ENCODE measurements at places on chromosomes 1 and 21.

DNA sequence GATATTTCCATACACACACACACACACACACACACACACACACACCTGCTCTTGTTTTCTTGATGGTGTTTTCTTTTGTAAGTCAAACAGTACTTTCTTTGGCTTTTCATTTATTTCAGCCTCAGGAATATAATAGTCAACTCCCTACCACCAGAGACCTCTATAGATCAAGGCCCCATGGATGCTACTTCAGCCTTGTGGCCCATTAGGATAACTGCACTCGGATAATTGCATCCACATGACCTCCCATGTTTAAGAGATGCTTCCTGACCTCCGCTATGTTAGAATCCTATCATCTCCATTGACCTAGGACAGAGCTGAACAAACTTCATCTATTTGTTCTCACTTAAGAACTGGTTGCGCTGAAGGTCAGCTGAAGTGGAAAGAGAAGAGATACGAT is 1094.0 kb upstream of the B3GALT2 start:
- no peak for DNase-seq

- DNase-seq = no peak
Measured at GRCh38 chr1:200771625-200772555, 33.2 kb downstream of the CAMSAP2 start.

- no peak for DNase-seq
Measured at GRCh38 chr21:46550116-46550941, 54.6 kb downstream of the S100B start.

- no peak for DNase-seq
Measured at GRCh38 chr1:203954788-203955552, 93.6 kb downstream of the SNRPE start.

- DNase-seq = no peak
Measured at GRCh38 chr1:39326836-39327235, 122.3 kb downstream of the MACF1 start.

DNA sequence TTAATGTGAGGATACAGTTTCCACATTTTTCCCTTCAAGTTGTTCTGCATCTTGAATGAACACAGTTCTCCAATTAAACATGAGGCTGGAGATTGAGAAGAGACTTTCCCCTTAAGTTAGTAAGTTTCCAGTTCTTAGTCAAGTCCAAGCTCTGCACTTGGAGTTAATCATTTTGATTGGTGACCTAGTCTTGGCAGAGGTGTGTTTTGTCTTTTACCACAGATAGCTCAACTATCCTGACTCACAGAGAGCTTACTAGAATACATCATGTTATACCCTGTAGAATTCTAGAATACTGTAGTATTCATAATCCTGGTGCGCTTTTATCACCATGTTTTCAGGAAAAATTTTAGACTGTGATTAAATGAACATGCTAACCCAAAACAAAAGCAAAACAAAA is 129.2 kb downstream of the CYYR1 start:
- no peak for DNase-seq

GRCh38 chr1:36737767-36738166 is 255.1 kb upstream of the CSF3R start:
- no peak for DNase-seq

DNA sequence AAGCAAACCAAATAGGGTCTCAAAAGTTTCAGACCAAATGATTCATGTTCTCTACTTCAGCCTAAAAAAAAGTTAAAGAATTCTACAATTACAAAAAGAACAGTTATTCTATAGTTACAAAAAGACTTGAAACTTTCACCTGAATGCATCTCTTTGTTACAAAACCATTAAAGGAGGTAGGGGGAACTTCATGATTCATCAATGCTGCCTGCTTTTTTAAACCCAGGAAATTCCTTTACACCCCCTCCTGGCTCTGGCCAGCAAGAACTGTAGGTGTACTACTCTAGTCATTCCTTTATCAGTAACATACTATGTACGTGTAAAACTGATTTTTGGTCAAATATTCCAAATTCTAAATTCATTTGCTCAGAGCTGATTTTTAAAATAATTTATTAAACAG is 5.0 kb downstream of the FAF1 start:
- no peak for DNase-seq

- no peak for DNase-seq
Measured at GRCh38 chr1:108897865-108898720, 21.3 kb downstream of the GPSM2 start.

GRCh38 chr1:240666568-240667198 is 54.7 kb upstream of the GREM2 start:
- no peak for DNase-seq

- no peak for DNase-seq
Measured at GRCh38 chr1:103541431-103541830, 15.9 kb downstream of the RNPC3 start.

- DNase-seq = no peak
Measured at GRCh38 chr1:21938732-21939538, 1.8 kb upstream of the HSPG2 start.

DNA sequence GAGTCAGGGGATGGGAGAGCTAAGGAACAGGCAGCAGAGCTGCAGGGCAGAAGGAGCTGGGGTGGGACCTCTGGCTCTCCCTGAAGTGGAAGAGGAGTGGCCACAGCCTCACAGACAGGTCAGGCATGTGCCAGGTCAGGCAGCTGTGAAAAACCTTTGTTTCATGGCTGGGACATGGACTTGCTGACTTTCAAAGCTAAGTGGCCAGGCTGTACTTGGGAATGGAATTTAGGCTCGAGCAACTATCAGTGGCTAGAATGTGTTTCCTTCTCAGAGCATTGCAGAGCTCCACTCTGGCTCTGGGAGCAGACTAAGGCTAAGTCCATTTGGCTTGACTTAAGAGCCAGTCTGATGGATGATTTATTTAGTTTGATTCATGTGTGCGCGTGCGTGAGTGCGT is 385.1 kb downstream of the LMX1A start:
- DNase-seq = no peak

DNA sequence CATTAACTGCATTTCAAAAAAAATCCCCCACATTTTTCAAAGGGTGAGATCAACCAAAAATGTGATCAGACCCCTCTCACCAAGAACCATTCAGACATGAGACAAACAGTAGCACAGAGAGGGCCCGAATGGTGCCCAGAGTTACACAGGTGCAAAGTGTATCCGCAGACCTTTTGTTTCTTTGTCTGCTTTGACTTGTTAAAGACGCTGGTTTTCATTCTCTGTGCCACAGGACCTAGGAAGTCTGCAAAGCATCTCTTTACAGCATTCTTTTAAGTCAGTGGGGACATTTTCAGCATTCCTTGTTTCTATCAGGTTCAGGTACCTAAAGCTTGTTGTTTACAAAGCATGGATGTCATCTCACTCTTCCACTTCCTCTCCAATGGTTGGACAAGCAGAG is 87.2 kb upstream of the MAP1LC3C start:
- DNase-seq = no peak

DNA sequence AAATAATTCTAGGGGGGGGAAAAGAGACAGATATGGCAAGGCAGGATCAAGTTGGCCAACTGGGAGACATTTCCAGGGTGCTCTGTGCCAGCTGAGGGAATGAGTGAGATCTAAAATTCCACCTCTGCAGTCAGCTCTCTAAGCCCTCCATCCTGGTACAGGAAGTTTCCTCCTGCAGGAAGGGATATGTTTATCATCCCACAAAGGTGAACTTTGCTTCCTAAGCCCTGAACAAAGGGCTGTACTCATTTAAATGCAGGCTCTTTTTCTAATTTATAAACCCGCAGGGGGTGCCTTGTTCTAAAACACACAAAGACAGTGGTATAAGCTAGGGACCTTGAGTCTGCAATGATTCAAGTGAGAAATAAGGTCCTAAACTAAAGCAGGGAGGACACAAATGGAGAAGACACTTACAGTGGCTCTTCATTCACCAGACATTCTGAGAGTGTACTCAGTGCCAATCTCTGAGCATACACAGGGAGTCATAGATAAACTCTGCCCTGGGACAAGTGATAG is 3.6 kb upstream of the TNFSF4 start:
- no peak for DNase-seq

- DNase-seq = no peak
Measured at GRCh38 chr1:5505944-5506343, 486.3 kb downstream of the NPHP4 start.

DNA sequence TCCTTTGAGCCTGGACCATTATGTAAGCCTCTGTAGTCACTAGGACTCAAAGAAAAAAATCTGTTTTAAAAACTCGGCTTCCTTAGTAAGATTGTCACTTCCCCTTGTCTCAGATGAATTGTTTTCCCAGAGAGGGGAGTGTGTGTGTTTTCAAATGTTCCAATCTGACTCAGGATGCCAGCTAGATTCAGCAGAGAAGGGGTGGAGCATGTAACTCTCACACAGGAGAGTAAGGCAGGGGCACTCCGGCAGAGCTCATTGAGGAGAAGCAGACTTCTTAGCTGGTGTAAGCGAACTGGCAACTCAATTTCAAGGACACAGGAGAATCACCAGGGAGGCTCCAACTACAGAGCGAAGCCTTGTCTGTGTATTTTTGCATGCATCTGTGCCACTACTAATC is 623.2 kb downstream of the LMO4 start:
- no peak for DNase-seq

DNA sequence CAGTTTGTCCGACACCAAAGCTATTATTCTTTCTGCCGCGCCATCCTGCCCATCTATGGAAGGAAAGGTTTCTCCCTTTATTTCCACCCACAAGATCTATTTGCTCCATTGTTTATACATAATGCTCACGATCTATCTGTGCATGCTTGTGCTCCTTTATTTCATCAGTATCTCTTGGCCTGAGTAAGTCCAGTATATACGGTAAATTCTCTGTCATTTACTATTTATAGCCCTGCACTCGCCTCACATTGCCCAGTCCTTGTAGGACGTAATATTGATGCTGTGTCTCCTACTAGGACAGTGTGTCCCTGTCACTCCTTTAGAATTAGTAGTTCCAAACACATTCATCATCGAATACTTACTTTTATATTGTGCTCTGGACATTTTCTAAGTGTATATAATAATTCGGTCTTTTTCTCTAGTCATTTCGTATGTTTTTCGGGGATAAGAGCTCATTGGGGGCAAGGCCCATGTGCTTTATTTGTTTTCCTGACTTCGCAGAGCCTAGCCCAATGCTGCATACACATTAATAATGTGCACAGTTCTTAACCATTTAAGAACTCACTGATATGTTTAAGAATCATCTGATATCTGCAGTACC is 3.1 kb upstream of the NID1 start:
- no peak for DNase-seq

- no peak for DNase-seq
Measured at GRCh38 chr1:170402476-170403311, 129.3 kb upstream of the GORAB start.

- no peak for DNase-seq
Measured at GRCh38 chr1:245572709-245573108, 417.9 kb downstream of the KIF26B start.

GRCh38 chr1:187236676-187237075 is 407.9 kb downstream of the PLA2G4A start:
- DNase-seq = no peak

- no peak for DNase-seq
Measured at GRCh38 chr1:17427696-17428660, 11.5 kb downstream of the RCC2 start.

DNA sequence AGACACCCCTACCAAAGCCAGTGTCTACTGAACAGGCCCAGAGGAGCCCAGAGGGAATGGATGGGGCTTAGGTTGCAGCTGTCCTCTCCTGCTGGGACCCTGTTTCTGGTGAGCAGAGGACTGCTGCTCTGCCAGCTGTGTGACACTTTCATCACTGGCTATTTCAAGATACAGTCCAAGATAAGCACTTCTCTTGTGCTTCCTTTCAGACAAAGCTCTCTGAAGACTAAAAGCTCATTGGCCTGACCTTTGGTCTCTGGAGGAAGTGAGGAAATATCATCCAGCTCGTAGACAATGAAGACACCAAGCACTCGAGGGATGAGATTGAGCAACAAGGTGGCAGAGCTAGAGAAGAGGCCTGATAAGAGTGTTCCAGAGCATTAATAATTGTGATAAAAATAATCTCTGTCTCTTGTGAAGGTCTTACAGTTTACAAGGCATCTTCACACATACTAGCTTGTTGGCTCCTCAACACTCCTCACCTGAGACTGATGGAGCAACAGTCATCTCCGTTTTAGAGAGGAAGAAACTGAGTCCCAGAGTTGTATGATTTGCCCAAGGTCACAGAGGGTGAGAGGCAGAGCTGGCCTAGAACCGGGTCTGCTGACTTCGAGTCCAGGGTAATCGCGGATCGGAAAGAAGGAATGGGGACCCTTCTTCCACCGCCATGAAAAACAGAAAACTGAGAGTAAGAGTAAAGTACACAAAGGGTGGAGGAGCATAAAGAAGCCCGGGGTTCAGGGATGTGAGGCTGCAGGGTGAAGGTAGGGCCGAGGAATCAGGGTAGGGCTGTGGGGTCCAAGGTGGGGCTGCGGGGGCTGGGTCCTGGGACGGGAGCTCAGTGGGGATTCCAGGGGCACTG is 666 bp downstream of the PAFAH2 start:
- DNase-seq = no peak

DNA sequence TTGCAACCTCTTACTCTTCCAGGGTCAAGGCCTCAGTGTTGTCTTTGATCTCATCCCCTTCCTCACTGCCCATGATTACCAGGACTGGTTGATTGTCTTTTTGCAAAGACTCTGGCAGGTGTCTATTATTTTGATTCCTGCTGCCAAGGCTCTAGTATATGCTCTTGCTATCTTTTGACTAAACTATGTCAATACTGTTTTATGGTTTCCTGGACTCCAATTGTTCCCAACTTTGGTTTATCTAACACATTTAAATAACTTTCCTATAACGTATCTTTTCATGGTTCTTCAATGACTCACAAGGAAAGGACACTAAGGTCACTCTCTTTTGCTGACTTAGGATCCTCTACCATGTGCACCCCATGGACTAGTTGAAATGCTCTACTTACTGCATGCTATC is 141.5 kb downstream of the PTPRC start:
- no peak for DNase-seq

DNA sequence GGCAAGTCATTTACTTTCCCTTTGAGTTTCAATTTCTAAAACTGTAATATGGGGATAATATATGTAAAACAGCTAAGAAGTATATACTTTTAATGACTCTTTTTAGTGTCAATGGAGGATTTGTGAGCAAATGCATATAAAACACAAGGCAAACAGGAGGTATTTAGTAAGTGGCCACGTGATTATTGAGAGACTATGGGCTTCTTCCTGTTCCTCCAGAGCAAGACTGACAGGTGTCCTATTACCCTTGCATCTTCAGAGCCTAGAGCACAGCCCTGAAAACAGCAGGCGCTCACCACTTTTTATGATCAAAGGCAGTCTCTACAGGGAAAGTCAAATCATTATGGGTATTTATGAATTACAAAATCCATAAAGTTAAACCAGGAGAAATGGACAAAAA is 941 bp upstream of the ROR1 start:
- DNase-seq = no peak

- no peak for DNase-seq
Measured at GRCh38 chr21:27578741-27579265, 611.9 kb upstream of the ADAMTS5 start.

- DNase-seq = no peak
Measured at GRCh38 chr1:11053758-11054137, 6.1 kb downstream of the SRM start.

- no peak for DNase-seq
Measured at GRCh38 chr1:156033011-156033410, 12.3 kb upstream of the SSR2 start.

GRCh38 chr1:179815641-179816040 is 62.0 kb downstream of the TOR1AIP2 start:
- no peak for DNase-seq
